ENCODE measurements at places on chromosomes 3 and 15.

- DNase-seq: peak; percentile 92
Observed at GRCh38 chr3:151130428-151130827, 45.0 kb downstream of the MED12L start.

GRCh38 chr3:72346526-72346926, 501.7 kb downstream of the SHQ1 start:
- DNase-seq: peak; percentile 81

GRCh38 chr15:52499506-52499905, 29.2 kb downstream of the MYO5A start:
- DNase-seq: no peak

DNA sequence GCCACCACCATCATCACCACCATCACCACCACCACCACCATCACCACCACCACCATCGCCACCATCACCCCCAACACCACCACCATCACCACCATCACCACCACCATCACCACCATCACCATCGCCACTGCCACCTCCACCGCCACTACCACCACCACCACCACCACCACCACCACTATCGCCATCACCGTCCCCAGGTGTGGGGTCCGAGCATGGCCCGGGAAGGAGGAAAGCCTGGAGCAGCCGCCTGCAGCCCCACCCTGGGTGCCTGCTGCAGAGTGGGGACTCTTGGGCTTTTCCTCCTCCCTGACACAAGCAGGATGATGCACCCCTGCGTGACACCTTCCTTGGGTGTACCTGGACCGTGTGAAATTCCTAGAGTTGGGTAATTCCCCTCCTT, 43.9 kb downstream of the MUC4 start:
- no peak for DNase-seq

GRCh38 chr3:132554437-132554836, 42.6 kb upstream of the ACKR4 start:
- no peak for DNase-seq

DNA sequence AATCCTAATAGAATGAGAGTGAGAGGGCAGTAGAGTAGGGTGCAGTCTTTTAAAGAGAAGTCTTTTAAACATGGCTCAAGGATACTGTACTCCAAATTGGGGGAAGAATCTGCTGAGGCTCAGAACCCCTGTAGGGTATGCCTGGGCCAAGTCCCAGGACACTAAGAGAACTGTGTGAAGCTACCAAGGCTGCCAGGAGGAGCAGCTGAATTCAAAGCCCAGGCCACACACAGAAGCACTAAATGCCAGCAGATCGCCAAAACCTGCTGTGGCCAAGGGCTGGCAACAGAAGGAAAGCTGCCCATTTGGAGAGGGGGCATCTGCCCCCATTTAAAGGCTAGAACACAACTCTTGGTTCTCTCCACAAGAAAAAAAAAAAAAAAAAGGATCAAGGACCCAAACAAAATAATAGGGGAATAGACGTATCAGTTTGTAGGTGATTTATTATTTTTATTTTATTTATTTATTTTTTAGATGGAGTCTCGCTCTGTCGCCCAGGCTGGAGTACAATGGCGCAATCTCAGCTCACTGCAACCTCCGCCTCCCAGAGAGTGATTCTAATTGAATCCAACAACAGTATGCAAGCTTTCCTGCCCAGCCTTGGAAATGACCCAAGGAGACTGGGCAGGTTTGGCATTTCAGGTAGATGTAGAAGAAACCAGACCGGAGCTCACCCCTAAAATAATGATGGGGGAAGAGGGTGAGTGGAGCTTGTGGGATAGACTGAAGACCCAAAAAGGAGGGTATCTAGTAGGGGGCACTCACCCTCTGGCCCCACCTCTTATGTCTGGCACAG, 279.0 kb upstream of the WNT5A start:
- DNase-seq: no peak

DNA sequence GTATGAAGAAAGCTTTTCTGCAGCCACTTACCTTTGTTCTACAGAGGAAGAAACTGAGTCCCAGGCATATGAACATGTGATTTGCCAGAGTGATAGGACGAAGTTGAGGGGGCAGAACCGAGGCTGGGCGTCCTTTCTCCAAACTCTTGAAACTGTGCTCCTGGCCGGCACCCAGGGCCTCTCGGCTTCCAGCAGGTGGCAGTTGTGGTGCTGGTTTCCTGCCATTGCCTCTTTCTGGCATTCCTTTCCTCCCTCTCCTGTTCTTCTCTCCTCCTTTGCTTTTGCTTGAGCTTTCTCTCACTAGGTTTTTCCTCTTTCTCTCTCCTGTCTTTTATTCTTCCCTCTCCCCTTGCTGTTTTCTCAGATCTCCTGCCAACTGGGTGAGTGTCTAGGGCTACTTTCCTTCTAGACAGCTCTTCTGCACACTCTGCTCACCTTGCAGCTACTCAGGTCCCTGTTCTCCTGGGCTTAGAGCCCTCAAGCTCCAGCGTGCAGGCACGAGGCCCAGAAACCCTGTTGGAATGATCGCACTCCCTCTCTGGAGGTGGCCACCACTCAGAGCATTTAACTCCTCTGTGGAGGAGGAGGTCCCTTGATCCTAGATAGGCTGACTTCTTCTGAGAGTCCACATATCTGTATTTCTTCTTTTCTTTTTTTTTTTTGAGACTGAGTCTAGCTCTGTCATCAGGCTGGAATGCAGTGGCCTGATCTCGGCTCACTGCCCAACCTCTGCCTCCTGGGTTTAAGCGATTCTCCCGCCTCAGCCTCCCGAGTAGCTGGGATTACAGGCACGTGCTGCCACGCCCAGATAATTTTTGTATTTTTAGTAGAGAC, 26.2 kb downstream of the TRAK1 start:
- peak; percentile 66 for DNase-seq

DNA sequence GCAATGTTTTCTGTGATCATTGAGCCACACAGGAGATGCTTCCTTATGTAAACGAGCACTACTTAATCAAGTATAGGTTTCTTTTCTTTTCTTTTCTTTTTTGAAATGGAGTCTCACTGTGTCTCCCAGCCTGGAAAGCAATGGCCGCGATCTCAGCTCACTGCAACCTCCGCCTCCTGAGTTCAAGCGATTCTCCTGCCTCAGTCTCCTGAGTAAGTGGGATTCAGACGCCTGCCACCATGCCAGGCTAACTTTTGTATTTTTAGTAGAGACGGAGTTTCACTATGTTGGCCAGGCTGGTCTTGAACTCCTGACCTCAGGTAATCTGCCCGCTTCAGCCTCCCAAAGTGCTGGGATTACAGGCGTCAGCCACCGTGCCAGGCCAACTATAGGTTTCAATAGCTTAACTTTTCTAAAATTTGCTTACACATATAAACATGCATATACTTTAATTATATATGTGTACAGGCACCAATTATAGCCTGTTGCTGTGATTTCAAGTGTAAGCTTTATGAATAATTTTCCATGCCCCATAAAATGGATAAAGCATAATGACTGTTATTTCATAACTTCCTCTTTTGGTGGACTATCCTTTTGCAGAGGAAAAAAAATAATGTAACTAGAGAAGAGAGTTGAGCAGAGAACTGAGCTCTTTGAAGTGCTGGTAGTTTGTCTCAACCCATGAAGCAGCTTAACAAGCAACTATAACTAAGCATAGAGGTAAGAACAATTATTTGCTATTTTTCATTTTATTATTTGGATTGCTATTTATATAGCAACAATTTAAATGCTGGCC, 24.8 kb upstream of the MBNL1 start:
- no peak for DNase-seq

- no peak for DNase-seq
Observed at GRCh38 chr3:138933068-138933668, 13.8 kb downstream of the FOXL2 start.

DNA sequence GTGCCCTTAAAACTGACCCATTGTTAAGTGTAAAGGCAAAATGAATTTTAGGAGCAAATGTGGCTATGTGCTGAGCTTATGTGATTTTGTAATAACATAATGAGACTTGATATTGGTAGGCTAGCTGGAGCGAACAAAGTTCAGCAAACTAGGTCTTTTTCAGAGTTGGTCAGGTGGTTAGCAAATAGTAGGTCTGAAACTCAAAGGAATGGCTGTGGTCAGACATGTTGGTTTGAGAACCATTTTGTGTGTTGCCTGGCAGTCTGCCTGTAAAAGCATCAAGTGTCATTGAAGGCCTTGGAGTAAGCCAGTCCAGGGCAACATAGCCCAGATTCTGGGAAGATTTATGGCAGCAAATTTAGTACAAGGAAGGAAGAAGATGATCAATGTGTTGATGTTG, 16.4 kb downstream of the FBXO22 start:
- no peak for DNase-seq

- DNase-seq: no peak
Observed at GRCh38 chr3:124516333-124516732, 213.9 kb upstream of the UMPS start.

GRCh38 chr15:59169251-59169708, 37.4 kb upstream of the LDHAL6B start:
- peak; percentile 45 for DNase-seq

- no peak for DNase-seq
Observed at GRCh38 chr3:195750797-195751520, 30.2 kb downstream of the MUC20 start.

- DNase-seq: no peak
Observed at GRCh38 chr15:82922737-82923136, 29.8 kb downstream of the HOMER2 start.

DNA sequence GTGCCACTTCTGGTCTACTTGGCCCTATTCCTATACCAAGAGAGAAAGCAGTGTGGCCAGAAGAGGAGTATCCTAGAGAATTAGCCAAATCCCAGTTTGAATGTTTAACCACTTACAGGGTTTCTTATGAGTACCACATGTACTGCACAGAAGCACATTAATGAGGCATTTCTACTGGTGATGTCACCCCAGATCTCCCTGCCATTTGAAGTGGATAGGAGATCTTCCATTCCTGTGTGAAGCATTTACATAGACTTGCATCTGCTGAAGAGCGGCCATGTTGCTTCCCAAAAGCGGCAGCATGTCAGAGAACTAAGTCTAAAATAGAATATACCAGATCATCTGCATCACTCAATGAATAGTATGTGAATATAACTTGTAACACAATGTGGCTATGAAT, 108.4 kb upstream of the TUSC7 start:
- no peak for DNase-seq

DNA sequence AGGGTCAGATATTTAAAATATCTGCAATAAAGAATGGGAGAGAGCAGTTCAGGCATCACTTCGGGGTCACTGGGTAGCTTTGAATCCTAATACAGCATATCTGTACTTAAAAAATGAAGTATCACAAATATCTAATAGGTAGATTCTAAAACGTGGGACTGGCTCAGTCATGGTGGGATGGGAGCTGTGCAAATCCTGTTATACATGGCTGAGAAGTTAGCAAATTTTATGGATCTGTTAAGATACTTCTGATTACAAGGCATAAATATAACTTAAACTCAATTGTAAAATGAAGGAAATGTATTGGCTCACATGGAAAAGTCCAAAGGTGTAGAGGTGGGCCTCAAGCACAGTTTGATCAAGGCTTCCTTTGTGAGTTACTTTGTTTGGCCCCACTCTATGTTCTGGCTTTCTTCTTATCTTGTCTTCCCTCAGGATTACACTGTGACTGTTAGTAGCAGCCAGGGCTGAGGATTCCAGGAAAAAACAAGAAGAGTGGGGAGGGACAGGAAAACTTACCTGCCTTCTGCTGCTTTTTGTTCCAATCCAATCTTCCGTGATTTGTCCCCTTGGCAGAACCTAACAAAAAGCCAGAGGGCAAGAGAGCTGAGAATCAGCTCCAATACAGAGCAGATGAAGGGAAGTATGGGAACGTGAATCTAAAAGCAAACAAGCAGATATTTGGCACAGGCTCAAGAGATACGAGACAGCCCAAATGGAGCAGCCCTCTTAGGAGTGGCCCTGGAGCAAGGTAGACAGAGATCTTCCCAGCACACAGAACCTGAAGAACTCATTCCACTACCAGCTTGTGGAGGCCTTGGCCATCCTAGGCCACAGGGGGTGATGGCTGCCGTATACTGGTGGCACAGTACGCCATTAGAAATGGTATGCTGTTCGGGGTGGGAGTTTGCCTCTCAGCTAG, 10.9 kb downstream of the PAQR9 start:
- DNase-seq: no peak

DNA sequence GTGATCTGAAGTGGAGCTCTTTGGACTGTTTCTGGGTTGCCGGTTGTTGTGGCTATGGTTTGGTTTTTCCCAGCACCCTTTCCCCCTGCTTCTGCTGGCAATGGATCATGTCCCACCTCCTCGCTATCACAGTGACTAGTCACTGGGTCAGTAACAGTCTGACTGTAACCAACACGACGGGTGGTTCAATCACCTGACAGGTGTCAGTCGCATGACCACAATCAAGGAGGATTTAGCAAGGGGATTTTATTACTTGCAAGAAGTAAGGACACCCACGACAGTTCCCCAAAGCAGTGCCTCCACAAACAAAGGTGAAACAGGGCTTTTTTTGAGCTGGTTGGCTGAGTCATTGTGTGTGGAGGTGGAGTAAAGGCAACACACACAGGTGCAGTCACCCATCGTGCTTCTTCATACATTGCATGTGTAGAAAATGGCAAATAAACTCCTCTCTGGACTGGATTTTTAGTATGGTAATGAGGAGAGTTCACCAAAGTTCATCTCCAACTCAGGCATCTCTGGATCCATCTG, 58.8 kb upstream of the FAM3D start:
- DNase-seq: no peak

DNA sequence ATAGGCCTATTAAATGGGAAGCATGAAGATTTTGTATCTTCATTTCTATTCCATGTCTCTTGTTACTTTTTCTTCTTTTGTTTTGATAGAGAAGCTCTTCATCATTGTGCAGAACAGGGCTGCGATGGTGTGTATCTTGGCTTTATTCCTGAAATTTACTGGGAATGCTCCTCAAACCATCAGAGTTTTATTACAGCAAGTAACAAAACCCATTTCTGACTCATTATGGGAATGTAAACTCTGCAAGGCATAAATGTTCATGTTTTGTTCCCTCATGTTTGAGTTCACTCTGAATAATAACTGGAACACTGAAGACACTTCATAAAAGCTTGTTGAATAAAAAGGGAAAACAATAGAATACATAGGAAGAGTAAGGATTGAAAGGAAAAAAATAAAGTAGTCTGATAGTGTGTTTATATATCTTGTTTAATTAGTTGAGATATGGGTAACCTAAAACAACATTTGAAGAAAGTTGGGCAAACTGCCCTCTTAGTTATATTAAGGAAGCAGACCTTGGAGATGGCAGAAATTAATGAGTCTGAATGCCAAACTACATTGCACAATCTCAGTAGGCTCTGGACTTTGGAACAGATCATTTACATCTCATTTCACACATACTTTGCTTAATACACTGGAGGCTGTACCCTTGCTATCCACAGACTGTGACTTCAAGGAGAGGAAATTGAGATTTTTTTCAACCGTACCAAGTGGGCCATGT, 521.5 kb downstream of the GRM7 start:
- DNase-seq: no peak

- DNase-seq: no peak
Observed at GRCh38 chr3:49912881-49913281, 9.2 kb upstream of the MST1R start.

DNA sequence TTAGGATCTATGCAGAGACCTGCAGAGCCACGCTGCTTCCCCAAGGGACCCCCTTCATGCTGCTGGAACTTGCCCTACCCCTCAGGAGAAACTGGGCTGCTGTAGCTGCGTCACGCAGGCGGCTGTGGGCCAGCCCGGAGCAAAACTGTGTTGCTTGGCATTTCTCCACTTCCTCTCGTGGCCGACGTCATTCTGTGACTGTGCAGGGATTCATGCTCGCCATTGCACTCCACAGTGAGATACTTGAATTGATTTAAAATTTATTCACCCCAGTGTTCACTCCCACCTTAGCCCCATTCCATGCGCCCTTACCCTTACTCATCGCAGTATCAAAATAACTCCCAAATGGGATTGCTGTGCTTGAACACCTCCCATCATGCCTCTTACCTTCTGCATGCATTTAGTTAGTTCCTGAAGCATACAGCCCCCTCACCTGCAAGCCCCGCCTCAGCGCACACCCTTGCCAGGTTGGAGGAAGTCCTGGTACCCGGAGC, 45.7 kb downstream of the TMEM44 start:
- DNase-seq: peak; percentile 33
